ENCODE measurements at places on chromosomes 3 and 15.

- peak; percentile 67 for DNase-seq
Observed at GRCh38 chr3:195210266-195210973, 60.5 kb downstream of the XXYLT1 start.

- DNase-seq, result peak; percentile 24
Observed at GRCh38 chr3:105867712-105868430, 941 bp downstream of the CBLB start.

DNA sequence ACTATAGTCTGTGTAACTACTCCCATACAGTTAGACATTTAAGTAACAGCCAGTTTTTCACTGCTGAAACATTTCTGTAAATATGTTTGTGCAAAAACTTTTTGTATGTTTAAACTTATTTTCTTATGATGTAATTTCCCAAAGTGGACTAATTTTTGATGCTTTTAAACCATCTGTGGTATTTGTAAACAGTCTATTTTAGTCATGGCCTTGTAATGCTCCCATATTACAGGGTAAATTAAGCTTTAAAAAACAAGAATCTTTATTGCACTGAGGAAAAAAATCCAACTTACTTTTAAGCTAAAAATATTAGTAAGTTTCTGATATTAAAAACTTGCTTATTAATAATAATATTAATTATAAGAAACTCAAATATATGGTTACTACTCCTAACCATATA, 13.5 kb downstream of the CCDC14 start:
- DNase-seq, result no peak

GRCh38 chr3:27326629-27327545, 42.3 kb downstream of the NEK10 start:
- DNase-seq, result peak; percentile 97

- no peak for DNase-seq
Observed at GRCh38 chr3:50205413-50206276, 574 bp downstream of the SLC38A3 start.

DNA sequence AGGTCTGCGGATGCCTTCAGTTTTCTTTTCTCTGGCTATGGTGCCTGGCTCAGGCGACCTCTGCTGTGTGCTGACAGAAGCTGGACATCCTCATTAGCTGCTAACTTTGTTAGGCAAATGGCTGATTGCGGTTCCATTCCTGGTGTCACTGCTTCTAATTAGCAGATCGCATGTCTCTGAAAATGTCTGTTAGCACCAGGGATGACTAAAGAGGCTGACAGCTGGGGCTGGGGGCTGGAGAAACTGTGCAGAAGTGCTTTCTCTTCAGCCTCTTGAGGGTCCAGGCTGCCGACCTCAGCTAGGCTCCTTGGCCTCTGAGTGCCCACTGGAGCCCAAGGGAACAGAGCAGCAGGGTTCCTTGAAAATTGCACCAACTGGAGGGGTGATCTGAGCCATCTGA, 39.3 kb downstream of the CHCHD6 start:
- no peak for DNase-seq

DNA sequence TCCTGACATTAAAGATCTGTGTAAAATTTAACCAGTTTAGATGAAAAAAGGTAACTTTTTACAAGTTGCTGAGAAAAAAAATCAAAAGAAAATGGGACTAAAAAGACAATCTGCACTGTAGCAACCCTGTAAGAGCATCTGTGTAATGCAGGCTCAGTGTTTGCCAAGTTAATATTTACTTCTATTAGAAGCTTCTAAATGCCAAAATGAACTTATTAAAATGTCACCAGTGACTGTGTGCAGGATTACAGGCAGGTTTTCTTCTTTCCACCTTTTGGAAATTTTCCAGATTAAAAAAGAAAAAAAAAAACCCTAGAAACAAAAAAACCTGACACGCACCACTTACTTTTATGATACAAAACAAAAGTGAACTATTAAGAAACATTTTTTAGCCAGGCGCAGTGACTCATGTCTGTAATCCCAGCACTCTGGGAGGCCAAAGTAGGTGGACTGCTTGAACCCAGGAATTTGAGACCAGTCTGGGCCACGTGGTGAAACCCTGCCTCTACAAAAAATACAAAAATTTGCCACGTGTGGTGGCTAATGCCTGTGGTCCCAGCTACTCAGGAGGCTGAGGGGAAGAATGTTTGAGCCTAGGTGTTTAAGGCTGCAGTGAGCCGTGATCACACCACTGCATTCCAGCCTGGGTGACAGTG, 87.2 kb downstream of the TJP1 start:
- DNase-seq, result peak; percentile 60

DNA sequence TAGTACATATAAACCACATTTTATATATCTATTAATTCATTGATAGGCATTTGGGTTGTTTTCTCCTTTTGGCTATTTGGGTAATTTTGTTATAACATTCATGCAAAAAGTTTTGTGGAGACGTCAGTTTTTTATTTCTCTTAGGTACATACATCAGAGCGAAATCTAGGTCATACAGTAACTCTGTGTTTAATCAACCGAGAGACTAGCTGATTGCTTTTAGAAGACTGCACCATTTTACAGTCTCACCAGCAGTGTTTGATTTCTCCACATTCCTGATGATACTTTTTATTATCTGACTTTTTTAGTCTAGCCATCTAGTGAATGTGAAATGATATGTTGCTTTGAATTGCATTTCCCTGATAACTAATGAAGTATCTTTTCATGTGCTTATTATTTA, 1019.3 kb downstream of the NSUN3 start:
- no peak for DNase-seq

- peak; percentile 32 for DNase-seq
Observed at GRCh38 chr3:128383316-128384235, 83.1 kb downstream of the DNAJB8 start.

DNA sequence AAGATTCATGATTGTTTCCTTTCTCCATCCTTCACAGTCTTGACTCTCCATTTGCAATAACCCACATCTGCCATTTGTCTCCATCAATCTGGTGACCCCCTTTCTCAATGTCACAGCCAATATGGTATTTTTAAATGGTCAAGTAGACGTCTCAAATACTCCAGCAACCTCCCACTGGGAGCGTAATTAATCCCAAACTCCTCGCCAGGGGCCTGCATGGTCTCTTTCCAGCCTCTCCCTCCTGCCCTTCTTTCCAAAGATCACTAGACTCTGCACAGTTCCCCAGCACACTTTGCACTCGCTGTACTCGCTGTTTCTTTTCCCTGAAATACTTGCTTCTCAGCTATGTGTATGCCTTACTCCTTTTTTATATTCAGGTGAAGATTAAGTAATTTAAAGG, 115.3 kb downstream of the PLCH1 start:
- DNase-seq, result no peak

DNA sequence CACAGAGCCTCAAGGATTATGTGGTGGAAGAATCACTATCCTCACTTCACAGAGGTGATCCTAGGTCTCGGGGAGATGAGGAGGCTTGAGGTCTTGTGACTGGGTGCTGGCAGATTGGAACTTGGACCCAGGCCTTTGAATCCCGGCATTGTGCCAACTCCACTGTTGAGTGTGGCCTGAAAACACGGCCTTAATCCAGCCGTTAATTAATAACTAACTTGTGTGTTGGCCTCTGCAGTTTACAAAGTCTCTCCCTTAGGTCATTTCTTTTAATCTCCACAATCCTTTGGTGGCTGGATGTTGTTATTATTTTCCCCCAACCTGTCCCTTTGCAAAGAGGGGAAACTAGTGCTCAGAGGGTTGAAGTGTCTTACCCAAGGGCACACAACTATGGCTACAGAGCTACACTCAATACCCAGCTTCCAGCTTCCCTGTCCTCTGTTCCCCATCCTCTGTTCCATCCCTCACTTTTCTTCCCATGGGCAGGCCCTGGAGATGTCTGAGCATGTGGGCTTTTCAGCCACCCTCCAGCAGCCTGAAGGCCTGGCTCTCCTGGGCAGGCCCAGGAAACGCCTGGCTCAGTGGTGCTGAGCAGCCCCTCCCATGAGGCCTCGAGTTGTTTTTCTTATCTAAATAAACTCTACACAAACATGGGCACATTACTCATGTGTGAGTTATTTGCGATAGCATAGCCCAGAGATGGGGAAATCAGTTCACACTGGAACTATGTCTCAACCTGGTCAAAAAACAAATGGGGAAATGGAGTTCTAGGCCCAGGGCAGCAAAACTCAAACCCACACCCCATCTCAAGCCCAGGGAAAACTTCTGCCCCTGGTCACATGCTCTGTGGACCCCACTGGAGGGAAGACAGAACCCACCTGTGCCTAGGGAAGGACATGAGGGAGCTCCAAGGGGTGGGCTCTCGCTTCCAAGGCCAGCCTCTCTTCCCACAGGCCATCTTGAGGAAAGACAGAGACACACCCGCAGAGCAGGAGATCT, 16.8 kb upstream of the SMAD3 start:
- peak; percentile 89 for DNase-seq

- no peak for DNase-seq
Observed at GRCh38 chr3:137300703-137301102, 342.9 kb downstream of the IL20RB start.

- no peak for DNase-seq
Observed at GRCh38 chr15:26974120-26974780, 3.3 kb downstream of the GABRG3 start.

- DNase-seq, result no peak
Observed at GRCh38 chr3:105397974-105398373, 31.3 kb downstream of the ALCAM start.

- no peak for DNase-seq
Observed at GRCh38 chr3:14877469-14877868, 58.7 kb downstream of the FGD5 start.

DNA sequence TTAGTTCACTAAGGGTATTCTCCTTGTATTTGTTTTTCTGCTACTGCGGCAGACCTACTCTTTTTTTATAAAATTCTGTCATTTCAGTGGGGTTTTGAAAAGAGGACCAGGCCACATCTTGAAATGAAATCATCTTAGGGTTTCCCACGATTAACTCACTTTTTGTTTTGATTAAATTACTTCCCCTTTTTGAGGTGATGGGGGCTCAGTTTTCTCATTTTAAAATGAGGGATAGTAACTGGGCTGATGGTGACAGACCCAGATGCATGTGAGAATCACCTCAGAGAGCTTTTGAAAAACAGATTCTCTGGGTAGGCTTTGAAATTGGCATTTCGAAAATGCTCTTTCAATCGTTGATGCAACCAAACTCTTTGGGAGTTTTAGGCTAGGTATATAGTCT, 24.2 kb downstream of the UBE2Q2 start:
- no peak for DNase-seq

DNA sequence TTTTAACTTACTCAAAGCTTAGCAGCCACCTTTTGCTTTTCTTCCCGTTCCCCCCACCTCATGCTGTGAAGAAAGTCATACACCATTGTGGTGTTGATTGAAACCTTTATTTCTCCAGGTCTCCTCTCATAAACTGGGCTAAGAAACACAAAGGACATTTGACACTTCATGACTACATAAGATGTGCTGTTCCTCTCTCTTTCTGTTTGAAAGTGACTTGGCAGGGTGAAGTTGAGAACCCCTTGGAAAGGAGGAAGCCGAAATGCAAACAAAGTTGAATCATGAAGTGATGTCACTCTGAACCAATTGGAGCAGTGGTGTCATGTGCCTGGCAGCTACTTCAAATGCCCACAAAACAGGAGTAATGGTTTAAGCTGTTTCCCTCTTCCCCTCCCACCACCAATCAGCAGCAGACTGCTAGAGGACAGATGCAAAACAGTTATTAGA, 174.7 kb downstream of the IGF1R start:
- DNase-seq, result peak; percentile 69

DNA sequence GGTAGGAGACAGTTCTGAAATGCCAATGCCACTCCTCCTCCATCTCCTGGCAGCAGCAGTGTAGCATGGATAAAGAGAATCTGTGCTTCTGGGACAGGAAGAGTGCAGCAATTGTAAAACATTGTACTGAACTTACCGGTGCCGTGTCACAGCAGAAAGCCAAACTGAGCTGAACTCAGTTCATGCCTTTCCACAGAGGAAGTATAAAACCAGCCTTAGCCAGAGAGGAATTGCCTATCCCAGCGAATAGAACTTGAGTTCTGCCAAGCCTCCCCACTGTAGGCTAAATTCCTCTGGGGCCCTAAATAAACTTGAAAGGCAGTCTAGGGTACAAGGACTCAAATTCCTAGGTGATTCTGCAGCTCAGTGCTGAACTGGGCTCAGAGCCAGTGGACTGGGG, 148.8 kb downstream of the SLC9A9 start:
- no peak for DNase-seq

GRCh38 chr3:34157491-34157890, 359.1 kb downstream of the PDCD6IP start:
- DNase-seq, result no peak

GRCh38 chr15:101390060-101390459, 95.0 kb upstream of the SNRPA1 start:
- no peak for DNase-seq

GRCh38 chr3:126758882-126759281, 54.8 kb downstream of the CHCHD6 start:
- DNase-seq, result no peak

GRCh38 chr3:154227531-154227930, 96.8 kb downstream of the DHX36 start:
- DNase-seq, result no peak

DNA sequence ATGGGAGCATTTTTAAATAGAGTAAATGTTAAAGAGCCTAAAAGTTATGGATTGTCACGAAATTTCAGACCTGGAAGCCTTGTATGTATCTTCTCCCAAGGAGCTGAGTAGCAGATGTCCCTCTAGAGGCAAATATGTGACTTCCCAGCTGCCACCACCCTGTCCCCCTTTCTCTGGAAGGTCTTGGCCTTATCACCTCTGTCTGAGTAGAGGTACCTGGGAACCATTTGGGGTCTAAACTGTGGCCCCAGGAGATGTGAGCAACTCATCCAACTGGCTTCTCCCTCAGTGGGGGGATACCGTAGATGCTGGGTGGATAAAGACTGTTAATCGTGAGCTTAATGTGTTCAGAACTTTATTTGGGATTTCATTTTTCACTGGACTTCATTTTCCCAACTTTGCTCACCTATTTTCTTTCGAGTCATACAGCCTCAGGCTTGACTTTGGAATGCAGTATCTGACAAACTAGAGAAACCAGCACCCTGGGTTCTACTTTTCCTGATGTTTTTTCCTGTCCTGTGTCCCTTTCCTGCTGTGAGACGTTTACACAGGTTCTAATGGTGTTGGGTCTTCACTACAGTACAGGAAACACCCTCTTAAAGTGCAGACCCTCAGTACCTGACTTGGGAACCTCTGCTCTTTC, 53.3 kb upstream of the CCR4 start:
- no peak for DNase-seq

DNA sequence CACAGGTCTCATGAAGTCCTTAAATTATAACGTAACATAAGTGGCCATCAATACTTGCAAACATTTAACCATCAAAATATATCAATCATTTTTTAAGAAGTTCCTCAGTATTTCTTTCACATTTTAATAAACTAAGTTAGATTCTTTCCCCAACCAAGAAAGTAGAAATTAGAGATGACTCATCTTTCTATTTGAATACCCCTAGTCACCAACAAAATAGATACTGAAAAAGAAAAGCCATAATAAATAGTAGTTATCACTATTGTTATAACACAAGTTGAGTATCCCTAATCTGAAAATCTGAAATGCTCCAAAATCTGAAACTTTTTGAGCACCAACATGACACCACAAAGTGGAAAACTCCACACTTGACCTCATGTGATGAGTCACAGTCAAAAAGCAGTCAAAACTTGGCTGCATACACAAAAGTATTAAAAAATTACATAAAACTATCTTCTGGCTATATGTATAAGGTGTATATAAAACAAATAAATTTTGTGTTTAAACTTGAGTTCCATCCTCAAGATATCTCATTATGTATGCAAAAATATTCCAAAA, 3.7 kb downstream of the SHQ1 start:
- peak; percentile 19 for DNase-seq

Data from HCEC 1CT (cell line).